Fibroblast of the conjunctiva (primary cell): ENCODE measurements at places on chromosomes 1 and 21.

DNA sequence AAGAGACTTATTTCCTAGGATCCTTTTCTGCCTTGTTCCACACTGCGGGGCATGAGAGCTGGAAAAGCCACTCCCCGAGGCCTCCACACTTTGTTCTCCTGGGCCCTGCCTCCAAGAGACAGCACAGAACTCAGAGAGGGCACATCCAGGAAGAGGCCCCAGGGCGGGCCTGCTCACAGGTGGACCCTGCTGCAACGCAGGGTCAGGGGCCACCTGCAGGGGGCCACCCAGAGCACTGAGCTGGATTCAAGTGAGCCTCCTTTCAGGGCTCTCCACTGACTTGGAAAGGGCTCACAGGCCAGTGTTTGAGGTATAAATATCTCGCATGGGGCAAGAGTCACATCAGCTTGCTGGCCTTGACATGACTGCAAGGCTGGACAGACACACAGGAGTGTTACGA, 4.8 kb downstream of the RGS16 start:
- no peak for DNase-seq

- no peak for DNase-seq
These were observed 60.3 kb downstream of the GALNT2 start for GRCh38 chr1:230127105-230128054.

DNA sequence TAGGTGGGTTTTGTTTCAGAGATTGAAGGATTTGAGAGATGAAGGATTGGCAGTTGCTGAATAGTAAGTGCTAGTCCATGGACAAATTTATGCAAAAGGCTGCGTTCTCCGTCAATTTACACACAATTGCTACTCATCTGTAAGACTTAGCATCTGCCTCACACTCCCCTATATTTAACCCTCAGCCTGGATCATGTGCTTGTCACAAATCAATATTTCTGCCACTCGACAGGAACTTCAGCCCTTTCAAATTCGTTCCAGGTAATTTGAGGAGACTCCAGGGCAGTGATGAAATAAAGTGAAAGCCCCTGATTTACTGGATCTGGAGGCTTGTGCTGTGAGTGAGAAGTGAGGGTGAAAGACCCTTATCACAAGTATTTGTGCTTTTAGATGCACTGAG, 105.6 kb upstream of the UBE2U start:
- DNase-seq, result no peak

GRCh38 chr21:14773777-14774345, 227.7 kb upstream of the SAMSN1 start:
- DNase-seq, result no peak

GRCh38 chr1:18618546-18619466, 11.8 kb upstream of the PAX7 start:
- no peak for DNase-seq

DNA sequence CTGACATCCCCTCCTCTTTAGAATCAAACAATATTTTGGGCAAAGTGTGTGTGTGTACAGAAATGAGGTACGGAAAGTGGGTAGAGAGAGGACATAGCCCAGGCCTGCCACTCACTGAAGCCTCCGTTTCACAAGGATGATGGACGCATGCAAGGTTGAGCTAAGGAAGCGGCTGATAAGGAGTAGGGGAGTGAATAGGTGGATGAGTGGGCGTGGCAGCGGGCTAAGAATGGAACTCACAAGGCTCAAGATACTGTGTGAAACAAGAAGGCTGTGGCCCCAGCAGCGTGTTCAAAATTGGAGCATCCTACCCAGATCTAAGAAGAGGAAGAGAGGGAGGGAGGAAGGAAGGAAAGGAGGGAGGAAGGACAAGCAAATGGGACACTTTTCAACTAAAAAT, 37.5 kb downstream of the VWA5B1 start:
- no peak for DNase-seq

DNA sequence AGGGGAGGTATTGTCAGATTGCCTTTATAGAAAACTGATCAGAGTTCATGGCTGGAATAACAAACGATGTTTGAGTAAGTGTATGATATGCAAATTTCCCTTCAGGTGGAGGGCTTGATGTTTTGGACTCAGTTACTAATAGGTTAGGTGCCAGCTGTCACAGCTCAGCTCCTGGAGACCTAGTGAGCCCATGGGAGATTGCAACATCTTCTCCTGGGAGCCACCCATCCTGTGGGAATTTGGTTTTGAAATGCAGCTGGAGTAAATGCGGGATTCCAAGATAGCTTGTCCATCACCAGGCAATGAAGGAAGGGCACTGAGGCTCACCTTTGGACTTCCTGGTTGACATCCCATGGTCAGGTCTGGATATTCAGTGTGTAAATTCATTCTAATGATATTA, 211.4 kb upstream of the NRIP1 start:
- no peak for DNase-seq

- DNase-seq, result no peak
These were observed 178.3 kb downstream of the ATG4C start for GRCh38 chr1:62962014-62962812.
